ENCODE measurements at places on chromosomes 16 and 17.

DNA sequence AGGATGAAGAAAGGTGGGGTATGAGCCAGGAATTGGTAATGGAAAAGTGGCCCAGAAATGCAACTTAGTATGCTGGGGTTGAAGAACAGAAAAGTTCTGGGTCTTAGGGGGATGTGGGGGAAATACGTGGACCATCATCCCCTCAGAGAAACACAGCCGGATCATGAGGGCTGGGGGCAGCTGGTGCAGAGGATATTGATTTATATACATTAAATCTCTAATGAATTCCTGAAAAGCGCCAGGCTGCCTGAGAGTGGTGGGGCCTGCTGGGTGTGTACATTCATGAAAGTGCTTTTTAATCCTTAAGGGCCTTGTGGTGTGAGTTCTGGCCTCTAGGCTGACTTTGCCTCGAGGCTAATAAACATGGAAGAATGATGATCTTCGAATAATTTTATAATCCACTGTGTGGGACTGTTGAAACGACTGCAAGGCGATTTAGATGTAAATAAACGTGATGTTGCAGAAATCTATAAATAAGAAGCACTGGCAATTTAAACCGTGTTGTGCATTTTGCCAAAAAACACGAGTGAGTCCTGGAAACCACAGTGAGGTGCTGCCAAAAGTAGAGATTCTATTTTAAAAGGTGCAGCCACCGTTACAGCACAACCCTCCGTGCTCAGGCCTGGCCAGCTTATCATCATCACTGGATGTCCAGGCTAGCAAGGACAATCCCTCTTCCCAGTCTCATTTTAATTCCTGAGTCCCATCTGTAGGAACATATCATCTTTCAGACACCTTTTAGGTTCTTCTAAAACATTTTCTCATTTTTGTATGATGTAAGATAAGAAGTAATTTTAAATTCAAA, 32.1 kb downstream of the PRKAR1A start:
- no peak for DNase-seq

GRCh38 chr16:57531635-57532265, 4.6 kb downstream of the CCDC102A start:
- no peak for DNase-seq

DNA sequence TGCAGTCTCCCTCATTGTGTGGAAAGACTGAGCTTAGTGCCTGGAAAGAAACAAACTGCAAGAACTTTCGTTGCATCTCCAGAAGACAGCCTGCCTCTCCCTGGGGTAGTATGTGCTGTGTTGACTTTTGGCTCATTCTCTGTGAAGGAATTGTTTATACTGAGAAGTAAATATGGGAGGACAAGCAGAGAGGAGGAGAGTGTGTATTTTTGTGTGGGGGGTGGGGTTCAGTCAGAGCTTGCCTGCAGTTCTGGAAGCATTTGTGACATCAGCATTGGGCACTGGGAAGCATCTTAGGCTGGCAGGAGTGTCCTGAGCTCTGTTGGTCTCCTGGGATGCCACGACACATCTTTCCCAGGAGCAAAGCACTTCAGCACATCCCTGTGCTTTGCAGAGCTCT, 147.9 kb downstream of the HS3ST3B1 start:
- DNase-seq, result no peak

- DNase-seq, result no peak
These were observed 10.5 kb upstream of the CCDC182 start for GRCh38 chr17:57755480-57756070.

DNA sequence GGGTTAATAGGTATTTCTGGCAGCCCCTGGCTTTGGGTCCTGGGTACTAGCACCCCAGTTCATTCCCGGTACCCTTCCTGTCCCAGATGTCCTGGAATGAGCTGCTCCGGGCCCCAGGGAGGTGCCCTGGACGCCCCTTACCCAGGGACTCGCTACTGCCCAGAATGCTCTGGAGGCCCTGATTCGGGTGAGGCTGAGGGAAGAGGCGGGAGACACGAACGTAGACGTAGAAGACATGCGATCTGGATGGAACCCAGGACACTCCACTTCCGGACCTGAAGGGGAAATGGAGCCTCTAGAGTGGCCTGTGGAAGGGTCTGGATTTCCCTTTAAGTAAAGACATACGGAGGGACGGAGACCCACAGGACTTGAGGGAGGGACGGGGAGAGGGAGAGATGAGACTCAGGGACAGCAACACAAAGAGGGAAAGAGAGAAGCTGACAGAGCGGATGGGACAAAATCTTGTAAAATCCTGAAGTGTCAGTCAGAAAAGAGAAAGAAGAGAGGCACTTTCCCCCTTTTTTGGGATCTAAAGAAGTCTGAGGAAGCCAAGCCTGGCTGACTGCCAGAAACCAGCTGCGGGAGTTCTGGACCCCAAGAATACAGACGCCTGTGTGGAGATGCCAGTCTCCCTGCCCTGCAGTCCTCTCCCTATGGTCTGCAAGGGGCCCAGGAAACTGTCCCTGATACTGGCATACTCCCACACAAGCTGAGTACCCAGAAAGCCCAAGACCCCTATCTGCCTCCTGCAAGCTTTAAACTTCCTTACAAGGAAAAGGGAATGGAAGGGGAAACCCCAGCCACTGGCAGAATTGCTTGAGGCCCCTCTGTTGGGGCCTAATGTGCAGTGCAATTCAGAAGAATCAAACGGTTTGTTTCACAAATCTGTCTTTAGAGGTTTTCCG, 1.0 kb upstream of the HOXB13 start:
- DNase-seq, result no peak

GRCh38 chr16:4962716-4963115, 4.6 kb downstream of the SEC14L5 start:
- DNase-seq, result no peak

DNA sequence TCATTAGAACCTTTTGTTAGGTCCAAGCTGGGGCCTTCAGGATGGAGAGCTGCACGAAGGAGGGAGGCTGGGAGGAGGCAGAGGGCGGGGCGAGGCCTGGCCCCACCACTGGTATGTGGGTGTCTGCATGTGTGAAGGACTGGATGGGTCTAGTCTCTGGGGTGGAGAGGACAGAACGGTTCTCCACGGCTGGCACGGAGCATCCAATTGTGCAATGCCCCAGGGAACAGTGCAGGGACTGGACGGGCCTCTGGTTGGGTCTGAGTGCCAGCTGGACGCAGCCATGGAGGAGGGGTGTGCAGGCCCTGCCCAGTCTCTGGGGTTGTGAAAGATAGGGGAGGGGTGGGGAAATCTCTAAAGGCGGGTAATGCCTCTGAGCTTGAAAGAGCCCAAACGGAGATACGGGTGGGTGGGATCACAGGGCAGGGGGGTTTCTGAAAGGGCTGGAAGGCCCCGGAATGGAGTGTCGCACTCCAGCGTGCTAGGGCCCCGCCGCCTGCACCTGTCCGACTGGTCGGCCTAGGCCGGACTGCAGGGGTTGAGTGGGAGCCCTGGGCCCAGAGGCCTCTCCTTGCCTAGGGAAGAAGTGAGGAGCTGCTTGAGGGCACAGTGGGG, 1.6 kb downstream of the PPL start:
- no peak for DNase-seq

All from fibroblast of skin of scalp (primary cell).